ENCODE measurements at places on chromosomes 7 and 10.

DNA sequence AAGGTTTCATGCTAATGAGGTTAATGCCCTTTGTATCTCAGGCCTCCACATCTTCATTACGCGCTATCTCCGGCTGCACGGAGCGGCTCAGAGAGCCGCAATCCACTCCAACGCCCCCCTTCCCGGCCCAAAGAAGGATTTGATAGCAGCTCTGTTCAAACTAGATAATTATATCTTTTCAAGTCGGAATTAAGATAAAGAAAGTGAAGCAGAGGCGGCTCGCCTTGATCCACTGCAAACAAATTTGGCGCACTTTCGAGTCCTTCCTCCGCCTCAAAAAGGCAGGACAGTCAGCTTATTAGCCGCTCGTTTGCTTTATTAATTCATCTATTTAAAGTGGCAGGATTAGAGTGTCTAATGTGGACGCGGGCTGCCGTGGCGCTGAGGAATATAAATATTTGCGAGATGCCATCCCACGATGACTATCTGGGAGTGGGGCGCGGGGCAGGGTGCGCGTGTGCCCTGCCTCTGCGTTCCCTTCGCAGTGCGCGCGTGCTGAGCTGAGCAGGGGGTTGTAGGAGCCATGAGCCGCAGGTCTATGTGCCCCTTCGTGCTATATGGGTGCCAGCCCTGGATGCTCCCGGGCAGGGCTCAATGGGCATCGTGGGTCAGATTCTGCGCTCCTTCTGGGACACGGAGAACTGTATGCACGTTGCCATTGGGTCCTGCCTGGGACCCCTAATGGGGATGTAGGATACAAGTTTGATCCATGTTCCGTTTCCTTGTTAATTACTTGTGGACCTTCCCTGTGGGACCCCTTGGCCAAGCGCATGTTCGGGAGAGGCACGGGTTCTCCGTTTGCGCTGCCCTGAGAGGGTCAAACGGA, 9.0 kb downstream of the EMX2 start:
- no peak for DNase-seq

GRCh38 chr10:17662193-17663138, 18.5 kb downstream of the STAM start:
- DNase-seq = no peak

- no peak for DNase-seq
Observed at GRCh38 chr7:64654796-64655548, 11.0 kb upstream of the ZNF107 start.

GRCh38 chr7:48976253-48976652, 51.9 kb downstream of the CDC14C start:
- DNase-seq = no peak

GRCh38 chr10:68108653-68109052, 635 bp upstream of the MYPN start:
- DNase-seq = no peak

DNA sequence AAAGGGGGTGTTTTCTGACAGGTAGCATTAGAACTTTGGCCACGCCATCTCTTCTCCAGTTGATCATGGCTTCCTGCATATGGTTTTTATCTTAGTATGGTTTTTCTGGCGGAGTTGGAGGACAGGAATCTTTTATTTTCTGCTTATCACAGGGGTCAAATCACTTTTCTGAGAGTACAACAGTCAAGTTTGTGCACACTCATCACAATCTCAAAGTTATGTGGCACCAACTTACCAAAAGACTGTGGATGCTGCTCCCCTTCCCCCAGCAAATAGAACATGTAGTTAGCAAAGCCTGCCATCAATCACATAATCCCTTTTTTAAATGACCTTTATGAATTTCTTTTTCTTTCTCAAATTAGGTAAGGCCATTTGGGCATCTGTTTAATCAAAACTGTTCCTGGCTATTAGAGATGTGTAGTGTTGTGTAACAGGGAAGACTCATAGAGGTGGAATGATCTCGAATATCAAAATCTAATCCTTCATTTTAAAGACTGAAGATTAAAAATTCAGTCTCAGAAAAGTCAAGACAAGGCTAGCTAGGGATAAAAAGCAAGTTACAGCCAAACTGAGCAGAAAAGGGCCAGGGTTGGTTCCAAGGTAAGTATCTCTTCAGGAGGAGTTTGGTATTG, 3.8 kb upstream of the CH25H start:
- no peak for DNase-seq

- no peak for DNase-seq
Observed at GRCh38 chr7:76261931-76262330, 40.5 kb upstream of the HSPB1 start.

DNA sequence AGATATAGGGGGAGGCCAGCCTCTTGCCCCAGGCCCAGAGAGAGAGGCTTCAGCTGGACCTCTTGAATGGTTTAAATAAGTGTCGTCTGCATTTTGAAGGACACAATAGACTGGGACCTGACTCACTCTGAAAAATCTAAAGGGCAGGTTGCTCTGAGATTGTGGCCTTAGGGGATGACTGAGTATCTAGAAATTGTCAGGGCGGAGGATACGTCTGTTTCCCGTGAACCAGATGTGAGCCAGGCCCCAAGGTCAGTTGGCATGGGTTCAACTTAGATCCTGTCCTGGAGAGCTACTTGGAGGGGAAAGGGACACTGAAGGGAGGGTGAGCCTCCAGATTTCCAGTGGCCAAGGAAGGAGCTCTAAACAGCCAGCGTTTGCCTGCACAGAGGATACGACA, 110.2 kb downstream of the CHN2 start:
- DNase-seq = no peak

- no peak for DNase-seq
Observed at GRCh38 chr10:5876181-5876768, 13.4 kb downstream of the ANKRD16 start.
